HT1080 (cell line): ENCODE measurements at places on chromosomes 5 and 9. TPM values are rescaled to one million over a fixed set of nuclear protein-coding genes. Genes with fewer than 3 reads are reported as not detected.

The PHPT1 gene
- 124 and 165 TPM in 2 replicates for total RNA-seq

The SHC3 gene
- 0.03 TPM in 2 replicates for total RNA-seq

The NRARP gene
- total RNA-seq: 0.30 and 0.90 TPM in 2 replicates

The FOXD4 gene
- 1.1 and 1.2 TPM in 2 replicates for total RNA-seq

The IL13 gene
- not detected in 2 replicates for total RNA-seq

The ACOT12 gene
- total RNA-seq: 0.03 TPM in 1 of 2 replicates, not detected in the other

The IZUMO3 gene
- total RNA-seq: not detected in 2 replicates

The IL31RA gene
- 6.9 and 7.8 TPM in 2 replicates for total RNA-seq

The C5orf52 gene
- total RNA-seq: not detected in 2 replicates

The COL23A1 gene
- not detected in 2 replicates for total RNA-seq

The SEPTIN8 gene
- 41.6 and 50.9 TPM in 2 replicates for total RNA-seq

The ADRB2 gene
- 0.11 and 0.17 TPM in 2 replicates for total RNA-seq

The PCDHGB4 gene
- total RNA-seq: 9.9 and 10.2 TPM in 2 replicates

The NDUFS4 gene
- 106 and 122 TPM in 2 replicates for total RNA-seq

The BNC2 gene
- 7.4 and 13.5 TPM in 2 replicates for total RNA-seq

The SLCO6A1 gene
- not detected in 2 replicates for total RNA-seq
